Activated effector memory CD4-positive, alpha-beta T cell treated with Interleukin-2 at 50 U/mL for 16 hours (primary cell): ENCODE measurements at places on chromosomes 3 and 15.

GRCh38 chr3:39122813-39123212 lies 15.3 kb downstream of the TTC21A start:
- DNase-seq: no peak

DNA sequence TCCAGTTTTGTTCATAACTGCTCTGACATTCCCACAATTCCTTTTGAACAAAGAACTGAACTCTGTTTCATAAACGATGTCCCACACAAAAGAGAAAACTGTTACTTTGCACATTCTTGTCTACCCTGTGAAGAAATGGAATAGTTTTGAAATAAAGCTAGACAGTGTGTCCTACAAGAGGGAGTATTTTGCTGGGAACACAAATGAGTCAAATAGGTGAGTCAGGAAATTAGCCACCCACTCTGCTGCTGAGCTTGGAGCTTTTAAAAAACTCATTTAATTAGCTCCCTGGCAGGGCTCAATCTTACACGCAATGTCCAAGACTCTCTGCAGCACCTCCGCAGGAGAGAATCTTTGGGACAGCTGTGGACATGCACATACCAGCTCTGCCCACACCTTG lies 193.4 kb downstream of the SLC9A9 start:
- no peak for DNase-seq

- no peak for DNase-seq
Measured at GRCh38 chr3:160648701-160649100, 28.3 kb upstream of the ARL14 start.

DNA sequence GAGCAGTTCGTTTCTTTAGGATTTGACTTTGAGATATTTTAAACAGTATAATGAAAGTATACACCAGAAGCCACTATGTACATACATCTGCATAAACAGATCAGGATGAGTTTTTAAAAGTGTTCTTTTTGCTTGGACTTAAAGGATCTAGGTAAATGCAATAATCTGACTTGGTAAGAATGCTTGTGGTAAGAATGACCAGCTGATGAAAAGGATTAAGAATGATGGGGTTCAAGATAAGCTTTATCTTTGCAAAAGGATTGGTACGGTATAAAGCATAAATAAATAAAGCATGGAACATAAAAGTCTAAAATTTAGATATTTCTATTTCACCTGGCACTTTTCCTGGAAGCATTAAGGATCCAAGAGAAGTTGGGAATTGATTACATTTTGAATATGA lies 9.8 kb upstream of the MME start:
- no peak for DNase-seq

DNA sequence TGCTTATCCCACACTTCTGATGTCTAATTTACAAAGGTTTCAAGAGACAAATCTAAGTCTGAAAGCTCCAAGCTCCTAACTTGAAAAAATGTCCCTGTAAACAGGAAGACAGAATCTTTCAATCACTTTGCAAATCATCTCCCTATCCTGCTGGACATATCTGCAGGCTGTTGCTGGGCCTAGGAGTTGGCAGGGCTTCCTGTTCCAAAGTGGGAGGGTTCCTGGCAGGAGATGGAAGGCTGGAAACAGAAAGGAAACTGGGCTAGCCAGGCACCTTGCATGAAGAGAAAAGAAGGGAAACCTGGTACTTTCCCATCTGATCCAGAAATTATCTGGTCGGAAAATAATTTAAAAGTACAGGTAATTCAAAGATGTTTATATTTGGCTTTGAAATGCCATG lies 227.3 kb upstream of the IL12A start:
- DNase-seq: no peak
